Renal cortical epithelial cell (primary cell): ENCODE measurements at places on chromosomes 16 and 17.
A peak's percentile ranks its signal among the peaks of the same experiment; 100 is the strongest.

GRCh38 chr17:76659928-76660655 is 16.5 kb upstream of the ST6GALNAC1 start:
- peak; percentile 86 for DNase-seq

- no peak for DNase-seq
Measured at GRCh38 chr16:59634004-59634579, 900.0 kb upstream of the GOT2 start.

DNA sequence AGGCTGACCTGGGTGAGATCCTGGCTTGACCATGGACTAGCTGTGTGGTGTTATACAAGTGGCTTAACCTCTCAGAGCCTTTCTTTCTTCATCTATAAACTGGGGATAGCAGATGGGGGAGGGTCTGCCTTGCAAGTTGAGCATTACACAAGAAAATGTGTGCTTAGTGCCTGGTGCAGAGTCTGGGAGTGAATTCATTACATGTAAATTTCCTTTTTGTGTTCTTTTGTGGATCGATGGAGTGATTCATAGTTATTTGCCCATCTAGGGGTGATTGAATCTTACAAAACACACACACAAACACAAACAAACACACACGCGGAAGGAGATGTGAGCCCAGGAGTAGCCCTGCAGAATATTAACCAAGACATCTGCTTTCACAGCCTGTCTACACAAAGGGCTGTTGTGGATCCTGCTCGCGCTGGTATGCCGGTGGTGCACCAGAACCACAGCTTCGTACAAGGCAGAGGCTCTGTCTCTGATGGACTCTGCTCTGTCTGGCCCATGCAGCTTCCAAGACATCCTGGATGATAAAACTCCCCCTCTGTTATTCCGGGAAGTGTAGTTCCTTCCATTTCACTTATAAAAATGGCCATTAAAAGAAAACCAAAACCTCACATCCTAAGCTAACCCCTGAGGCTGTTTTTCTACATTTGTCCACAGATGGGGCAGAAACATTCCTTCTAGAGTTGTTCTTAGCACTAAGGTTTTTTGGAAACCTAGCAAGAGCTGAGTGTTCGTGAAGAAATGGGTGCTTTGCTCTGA is 86.1 kb downstream of the UTP18 start:
- no peak for DNase-seq

- no peak for DNase-seq
Measured at GRCh38 chr16:79468121-79468552, 132.4 kb downstream of the MAF start.

GRCh38 chr17:8939496-8940334 is 25.8 kb downstream of the PIK3R5 start:
- no peak for DNase-seq

DNA sequence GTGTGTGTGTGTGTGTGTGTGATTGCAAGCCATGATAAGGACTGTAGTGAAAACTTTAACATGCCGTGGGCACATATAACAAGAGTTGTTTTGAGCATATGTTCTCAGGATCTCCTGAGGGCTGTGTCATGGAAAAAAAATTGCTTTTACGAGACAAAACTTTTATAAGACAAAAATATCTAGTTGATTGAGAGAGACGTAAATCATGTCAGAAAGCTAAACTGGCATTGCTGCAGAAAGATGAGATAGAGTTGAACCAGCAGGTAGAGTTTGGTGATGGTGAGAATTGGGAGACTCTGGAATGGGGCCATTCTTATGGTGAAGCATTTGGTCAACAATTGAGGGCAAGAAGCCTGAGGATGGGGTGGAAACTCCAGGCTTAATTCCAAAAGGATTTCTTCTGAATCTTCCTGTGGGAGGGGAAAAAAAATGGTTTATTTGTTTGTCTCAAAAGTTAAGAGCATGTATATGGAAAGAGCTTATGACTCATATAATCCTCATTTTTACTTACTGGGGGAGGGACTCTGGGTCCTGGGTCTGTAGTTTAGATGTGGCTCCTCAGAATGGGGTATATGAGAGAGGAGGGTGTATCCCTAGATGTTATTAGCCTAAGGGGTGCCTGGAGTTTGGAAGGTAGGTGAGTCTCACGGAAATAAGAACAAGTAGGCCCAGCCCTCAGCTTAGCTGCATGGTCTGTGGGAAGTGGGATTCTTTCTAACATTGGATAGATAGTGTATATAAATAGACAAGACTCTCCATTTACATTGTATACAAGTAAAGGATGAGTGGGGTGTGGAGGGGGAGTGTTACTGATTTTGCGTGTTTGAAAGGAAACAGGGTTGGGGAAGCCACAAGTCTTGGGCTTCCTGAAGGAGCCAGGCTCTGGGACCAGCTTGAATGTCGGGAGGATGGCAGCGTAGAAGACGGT is 7.1 kb downstream of the MINK1 start:
- DNase-seq = no peak

GRCh38 chr16:79062821-79063220 is 537.7 kb downstream of the MAF start:
- DNase-seq = no peak

DNA sequence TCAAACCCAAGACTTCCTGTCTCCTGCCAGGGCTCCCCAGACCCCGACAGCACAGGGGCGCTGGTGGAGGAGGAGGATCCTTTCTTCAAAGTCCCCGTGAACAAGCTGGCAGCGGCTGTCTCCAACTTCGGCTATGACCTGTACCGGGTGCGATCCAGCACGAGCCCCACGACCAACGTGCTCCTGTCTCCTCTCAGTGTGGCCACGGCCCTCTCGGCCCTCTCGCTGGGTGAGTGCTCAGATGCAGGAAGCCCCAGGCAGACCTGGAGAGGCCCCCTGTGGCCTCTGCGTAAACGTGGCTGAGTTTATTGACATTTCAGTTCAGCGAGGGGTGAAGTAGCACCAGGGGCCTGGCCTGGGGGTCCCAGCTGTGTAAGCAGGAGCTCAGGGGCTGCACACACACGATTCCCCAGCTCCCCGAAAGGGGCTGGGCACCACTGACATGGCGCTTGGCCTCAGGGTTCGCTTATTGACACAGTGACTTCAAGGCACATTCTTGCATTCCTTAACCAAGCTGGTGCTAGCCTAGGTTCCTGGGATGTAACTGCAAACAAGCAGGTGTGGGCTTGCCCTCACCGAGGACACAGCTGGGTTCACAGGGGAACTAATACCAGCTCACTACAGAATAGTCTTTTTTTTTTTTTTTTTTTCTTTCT is 8.1 kb downstream of the SERPINF1 start:
- peak; percentile 68 for DNase-seq

GRCh38 chr16:50942143-50942542 is 200.3 kb downstream of the CYLD start:
- no peak for DNase-seq

DNA sequence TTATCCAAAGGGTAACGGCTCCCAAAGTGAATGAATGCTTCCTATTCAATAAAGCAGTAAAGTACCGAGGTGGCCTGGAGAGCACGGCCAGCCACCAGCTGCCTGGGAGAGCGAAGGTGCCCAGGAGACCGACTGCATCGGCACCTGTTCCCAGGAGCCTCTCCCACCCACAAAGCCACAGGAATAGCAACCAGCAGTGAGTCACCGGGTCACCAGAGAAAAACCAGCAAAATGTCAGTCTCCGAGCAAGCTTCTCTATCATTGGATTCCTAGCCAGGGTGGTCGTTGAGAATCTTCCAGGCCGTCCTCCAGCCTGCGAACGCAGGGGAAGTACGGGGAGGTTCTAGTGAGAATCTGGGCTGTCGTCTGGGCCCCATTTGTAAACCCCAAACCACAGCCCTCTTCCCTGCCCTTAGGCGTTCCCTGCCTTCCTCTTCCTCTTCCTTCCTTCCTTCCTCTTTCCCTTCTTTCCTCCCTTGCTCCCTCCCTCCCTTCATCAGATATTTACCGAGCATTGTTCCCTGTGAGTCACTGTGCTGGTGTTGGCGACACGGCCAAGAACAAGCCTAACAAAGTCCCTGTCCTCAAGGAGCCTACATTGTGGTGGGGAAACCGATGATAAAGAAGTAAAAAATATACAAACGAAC is 114.6 kb downstream of the SLC39A11 start:
- peak; percentile 73 for DNase-seq
